ENCODE measurements at places on chromosomes 1 and 21. TPM values are rescaled to one million over a fixed set of nuclear protein-coding genes. Genes with fewer than 3 reads are reported as not detected.

- DNase-seq = no peak
Observed at GRCh38 chr1:71610476-71610875, 529.6 kb upstream of the ZRANB2 start.

GRCh38 chr1:41714638-41715389 is 203.9 kb downstream of the HIVEP3 start:
- DNase-seq = no peak

Gene NOS1AP
- 10.4 TPM for polyA plus RNA-seq

Gene MROH9
- not detected for polyA plus RNA-seq

DNA sequence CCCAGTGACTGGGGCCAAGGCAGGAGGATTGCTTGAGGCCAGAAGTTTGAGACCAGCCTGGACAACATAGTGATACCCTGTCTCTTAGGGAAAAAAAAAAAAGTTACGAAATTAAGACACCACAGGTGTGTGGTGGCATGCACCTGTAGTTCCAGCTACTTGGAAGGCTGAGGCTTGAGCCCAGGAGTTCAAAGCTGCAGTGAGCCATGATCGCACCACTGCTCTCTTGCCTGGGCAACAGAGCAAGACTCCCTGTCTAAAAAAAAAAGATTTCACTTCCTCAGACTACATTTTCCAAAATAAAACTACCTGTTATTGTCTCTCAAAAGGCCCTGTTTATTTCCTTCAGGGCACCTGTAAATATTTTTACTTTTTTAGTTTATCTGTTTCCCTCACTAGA is 4.7 kb upstream of the STK40 start:
- no peak for DNase-seq

- DNase-seq = no peak
Observed at GRCh38 chr1:226050133-226050532, 12.4 kb upstream of the H3-3A start.

DNA sequence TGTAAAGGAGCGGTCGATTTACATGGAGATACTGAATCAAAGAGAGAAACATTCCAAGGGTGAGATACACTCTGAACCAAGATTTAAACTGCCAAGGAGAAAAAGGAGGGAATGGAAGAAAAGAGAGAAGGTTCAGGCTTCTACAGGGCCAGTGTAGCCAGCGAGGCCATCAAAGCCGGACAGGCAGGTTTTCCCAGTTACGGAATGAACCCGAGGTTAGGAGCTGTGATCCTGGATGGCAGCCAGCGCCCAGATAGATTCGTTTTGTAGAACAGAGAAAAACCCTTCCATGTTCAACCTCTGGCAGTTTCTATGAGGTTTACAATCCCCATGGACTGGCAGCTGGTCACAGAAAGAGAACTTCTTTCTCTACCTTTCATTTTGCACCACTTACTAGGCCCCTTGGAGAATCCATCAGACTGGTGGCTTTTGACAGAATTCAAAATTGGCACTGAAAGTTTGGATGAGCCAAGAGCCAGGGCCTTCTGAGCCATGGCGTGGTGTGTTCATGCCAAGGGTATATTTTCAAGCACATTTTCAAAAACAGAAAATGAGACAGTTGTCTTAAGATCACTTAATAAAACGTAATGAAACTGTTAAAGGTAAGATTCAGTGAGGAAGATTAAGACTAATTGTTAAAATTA is 171.5 kb downstream of the RUNX1 start:
- no peak for DNase-seq

GRCh38 chr1:36516372-36517010 is 33.8 kb upstream of the CSF3R start:
- peak; percentile 8 for DNase-seq

Gene ETV3L
- not detected for polyA plus RNA-seq

GRCh38 chr1:111778541-111779051 is 22.9 kb downstream of the DDX20 start:
- no peak for DNase-seq

Gene FCRL6
- polyA plus RNA-seq = 0.19 TPM

Gene ASCL5
- 0.12 TPM for polyA plus RNA-seq

Gene CRNN
- polyA plus RNA-seq = not detected

GRCh38 chr1:167864392-167865032 is 49.4 kb downstream of the ADCY10 start:
- DNase-seq = no peak

DNA sequence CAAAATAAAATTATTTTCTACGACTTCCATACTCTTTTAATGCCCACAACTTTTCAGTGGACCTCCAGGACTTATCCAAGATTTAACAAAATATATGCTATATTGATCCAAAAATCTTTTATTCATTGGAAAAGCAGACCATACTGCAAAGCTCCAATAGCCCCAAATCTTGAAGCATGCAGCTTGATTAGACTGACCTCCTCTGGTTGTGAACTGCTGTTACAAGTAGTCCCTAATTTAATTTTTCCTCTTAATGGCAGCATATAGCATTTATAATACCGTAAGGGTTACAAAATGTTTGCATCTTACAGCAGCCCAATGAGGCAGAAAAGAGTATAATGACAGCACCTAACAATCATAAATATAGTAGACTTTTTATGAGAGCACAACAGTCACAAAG is 49.8 kb downstream of the TPR start:
- no peak for DNase-seq

Gene EPHA8
- polyA plus RNA-seq = 2.6 TPM

Gene LMOD1
- 5.2 TPM for polyA plus RNA-seq

- no peak for DNase-seq
Observed at GRCh38 chr1:84480650-84481049, 1.6 kb downstream of the RPF1 start.

- no peak for DNase-seq
Observed at GRCh38 chr21:9837946-9838737, 683.2 kb upstream of the TPTE start.

GRCh38 chr1:96820107-96820506 is 98.5 kb downstream of the PTBP2 start:
- DNase-seq = no peak

DNA sequence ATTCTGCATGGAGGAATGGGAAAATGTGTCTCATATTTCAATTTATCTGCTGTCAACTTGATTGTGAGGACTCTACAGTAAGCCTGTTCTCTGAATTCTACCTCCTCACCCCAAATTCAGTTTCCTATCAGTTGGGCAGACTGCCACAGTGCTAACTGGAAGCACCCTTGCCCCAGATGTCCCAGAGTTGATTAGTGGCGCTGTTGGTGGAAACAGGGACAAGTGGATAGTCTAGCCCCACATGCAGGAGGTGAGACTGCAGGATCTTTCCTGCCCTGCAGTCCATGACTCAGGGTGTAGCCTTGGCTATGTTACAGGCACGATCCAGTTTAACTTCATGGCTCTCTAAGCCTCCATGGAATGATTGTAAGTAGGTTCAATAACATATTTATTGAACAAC is 22.1 kb downstream of the ADAM30 start:
- DNase-seq = no peak

DNA sequence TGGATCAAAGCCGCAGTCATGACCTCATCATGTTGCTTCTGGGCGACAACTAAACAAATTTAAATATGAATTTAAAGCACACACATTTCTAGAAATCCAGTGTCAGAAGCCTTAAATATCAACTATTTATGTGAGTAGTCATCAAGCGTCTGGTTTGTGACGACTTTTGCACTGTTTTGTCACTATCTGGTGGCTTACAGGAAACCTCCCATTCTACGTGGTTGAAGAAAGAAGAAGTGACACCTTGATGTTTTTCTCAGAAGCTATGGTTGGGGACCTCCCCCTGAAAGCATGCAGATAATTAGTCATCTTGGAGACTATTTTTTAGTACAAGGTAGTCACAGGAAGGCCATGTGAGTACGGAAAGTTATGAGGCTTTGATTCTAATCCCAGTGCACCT is 58.5 kb downstream of the TENT5C start:
- no peak for DNase-seq

GRCh38 chr1:48652334-48652733 is 124.4 kb downstream of the BEND5 start:
- DNase-seq = no peak

DNA sequence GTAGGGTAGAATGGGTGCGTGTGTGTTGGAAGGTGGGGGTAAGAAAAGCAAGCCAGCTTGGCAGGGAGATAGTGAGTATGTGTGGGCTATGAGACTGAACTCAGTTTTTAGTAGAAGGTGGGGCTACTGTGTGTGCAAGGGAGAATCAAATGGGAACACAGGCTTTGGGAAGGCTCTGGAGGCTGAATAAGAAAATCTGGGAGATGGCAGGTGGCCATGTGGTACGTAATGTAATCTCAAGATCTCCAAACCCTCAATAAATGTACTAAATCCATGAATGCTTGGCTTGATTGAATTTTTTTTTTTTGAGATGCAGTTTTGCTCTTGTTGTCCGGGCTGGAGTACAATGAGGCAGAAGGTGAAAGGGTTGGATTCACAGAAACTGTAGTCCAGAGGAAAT is 3.5 kb upstream of the ZSCAN20 start:
- DNase-seq = no peak

GRCh38 chr21:33761441-33762036 is 119.2 kb downstream of the ITSN1 start:
- peak; percentile 46 for DNase-seq

- no peak for DNase-seq
Observed at GRCh38 chr1:78755986-78756385, 106.4 kb downstream of the IFI44 start.

GRCh38 chr1:41383094-41383852 is 22.0 kb downstream of the FOXO6 start:
- no peak for DNase-seq

Gene FAM72C
- polyA plus RNA-seq = 2.9 TPM

DNA sequence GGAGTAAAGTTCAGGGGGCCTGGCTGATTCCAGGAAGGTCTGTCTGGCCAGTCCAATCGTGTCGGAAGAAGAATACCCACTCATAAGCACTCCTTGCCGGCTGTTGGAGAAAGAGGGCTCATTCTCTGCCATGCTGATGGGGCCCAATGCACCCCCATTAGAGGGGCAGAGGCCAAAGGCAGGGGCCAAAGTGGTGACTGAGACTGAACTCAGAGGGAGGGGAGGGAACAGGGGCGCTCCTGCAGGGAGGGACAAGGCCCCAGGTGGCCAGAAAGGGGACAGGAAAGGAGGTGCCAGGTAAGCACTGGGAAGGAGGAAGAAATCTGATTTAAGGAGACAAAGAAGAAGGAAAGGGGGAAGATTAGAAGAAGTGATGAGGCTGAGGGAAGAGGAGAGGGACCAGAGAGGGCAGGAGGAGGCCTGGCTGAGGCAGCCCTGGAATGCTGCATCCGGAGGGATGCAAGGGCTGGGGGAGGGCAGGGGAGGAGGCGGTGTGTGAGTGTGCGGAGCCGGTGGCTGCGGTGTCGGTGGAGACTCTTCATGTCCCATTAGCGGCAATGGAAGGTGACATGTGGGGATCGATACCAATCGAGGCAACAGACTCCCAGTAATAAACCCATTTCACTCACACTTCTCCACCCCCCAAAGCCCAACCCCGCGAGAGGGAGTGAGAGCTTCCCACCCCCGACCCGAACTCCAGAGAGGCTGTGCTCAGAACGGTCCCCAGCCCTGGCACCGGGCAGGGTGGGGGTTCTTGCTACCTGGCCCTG is 12.0 kb upstream of the ETV3L start:
- no peak for DNase-seq

- DNase-seq = no peak
Observed at GRCh38 chr1:99917214-99917613, 52.6 kb upstream of the SLC35A3 start.

DNA sequence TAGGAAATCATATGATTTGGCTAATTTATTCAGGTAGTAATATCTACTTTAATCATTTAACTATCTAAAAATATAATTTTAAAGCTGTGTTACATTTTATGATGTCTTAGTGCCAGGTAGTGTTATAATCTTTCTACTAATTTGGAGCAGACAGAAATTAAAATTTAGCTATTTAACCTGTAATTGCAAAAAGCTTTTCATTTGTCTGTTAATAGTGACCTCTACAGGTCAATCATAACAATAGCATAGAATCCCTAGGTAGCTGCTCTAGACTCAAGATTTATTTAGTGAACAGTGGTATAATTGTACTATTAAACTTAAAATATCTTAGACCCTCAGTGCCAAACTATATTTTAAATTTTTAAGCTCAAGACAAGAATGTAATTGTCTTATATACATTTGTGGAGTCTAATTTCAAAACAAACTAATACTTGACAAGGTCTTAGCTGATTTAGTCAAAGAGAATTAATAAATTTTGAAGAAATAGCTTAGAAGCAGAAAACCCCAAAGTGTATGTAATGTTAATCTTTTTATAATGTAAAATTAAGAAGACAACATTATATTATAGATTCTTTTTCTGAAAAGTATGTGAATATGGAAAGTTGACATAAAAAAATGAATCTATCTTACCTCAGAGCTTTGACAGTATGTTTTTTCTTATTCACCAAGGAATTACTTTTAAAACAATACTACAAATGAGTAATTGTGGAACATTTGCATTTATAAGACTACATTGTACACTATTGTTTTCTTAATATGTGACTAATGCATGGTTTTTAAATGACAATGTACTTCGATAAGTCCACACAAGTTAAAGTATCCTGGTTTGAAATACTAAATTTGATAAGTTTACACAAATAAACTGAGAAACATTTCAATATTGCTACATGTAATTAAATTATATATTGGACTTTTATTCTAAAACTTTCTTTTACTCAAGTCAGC is 64.1 kb upstream of the RNPC3 start:
- DNase-seq = no peak

- DNase-seq = no peak
Observed at GRCh38 chr1:69055194-69055593, 512.5 kb upstream of the LRRC7 start.

DNA sequence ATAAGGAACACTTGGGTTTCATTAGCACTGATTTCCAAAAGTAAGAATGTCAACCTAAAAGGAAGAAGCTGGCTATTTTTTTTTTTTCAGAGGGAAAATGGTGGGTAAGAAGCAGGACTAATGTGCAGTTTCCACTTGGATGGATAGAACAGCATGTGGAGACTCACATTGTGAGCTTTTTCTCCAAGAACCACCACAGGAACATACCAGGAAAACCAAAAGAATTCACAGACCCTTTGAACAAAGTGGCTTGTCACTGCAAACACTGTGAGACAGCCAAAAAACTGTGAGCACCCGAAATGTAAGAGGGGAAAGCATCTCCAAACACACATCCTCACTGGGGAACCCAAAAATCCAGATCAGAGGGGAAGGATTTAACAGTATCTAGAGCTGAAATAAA is 15.7 kb upstream of the MX1 start:
- no peak for DNase-seq

GRCh38 chr1:104648269-104648691 is 898.6 kb downstream of the AMY1C start:
- peak; percentile 3 for DNase-seq

- no peak for DNase-seq
Observed at GRCh38 chr1:161001525-161001924, 19.4 kb downstream of the F11R start.

Gene TXNIP
- 546 TPM for polyA plus RNA-seq

Gene HES5
- polyA plus RNA-seq = 0.76 TPM

Data from renal cortex interstitium (tissue), 15 donors.